ENCODE measurements at places on chromosomes 12 and 14.

DNA sequence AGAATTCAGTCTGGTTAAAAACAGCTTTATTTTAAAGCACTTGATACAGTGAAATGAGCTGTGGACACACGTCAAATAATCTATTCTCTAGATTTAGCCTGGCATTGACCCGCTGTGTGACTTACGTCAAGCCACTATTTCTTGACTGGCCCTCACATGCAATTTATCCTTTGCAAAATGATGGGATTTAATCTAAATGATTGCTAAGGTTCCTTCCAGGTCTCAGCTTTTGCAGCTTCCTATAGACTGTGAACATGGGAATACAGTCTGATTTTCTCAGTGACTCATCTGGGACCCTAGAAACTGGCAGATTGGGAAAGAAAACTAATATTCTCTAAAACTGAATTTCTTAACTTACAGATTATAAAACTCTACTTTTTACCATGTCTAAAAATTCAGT lies 409.1 kb downstream of the RAD51B start:
- DNase-seq: no peak

DNA sequence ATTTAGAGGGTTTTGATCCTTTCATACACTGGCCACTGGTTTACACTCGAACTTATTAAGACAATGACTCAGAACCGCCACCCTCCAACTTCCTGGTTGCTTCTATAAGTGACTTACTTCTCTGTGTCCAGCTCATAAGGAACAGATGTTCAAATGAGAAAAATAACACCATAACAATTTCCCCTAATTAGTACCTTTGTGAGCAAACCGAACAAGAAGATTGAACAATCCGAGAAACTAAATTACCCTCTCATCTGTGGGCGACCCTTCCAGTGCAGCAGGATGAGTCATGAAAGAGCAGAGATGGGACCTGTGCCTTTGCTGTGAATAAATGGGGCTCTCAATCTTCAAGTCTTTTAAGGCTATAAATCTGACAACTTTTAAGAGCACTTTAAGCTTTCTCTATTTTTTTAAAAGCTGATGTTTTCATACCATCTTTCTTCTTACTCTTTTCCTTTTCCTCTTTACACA lies 146.8 kb upstream of the RASSF8 start:
- peak; percentile 58 for DNase-seq

DNA sequence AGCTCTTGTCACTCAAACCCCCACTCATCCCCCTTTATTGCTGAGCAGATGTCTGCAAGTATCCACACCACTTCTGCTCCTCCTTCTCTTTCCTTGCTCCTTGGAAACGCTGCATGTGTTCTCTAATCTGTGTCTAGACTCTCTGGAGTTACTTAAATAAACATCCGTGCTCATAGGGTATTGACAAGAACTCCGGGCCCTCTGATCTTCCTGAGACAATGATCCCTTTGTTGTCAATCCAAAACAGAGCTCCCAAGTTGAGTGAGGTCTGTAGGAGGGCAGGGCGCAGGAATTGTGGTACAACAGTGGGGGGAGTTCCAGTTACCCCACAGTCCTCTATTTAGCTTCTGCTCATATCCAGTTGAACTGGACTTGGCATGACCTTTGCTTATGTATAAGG lies 489.0 kb downstream of the SNAPC1 start:
- no peak for DNase-seq

DNA sequence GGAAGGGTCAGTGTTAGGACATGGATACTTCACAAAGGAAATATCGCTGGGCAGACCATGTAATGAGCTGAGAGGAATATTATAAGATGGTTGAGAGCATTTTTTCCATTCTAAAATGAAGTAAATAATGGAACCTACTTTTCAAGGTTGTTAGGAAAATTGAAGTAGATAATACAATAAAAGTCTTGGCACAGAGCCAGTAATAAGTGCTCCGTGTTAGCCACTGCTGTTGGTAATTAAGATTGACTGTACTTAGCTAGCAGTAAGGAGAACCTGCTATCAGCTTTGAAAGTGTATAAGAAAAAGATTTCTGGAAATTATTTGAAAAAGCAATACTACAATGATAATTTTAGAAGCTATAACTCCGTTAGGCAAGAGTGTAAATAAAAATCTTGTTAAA lies 77.6 kb downstream of the SCAF11 start:
- no peak for DNase-seq

GRCh38 chr14:36981832-36982529 lies 190.4 kb downstream of the SLC25A21 start:
- no peak for DNase-seq

DNA sequence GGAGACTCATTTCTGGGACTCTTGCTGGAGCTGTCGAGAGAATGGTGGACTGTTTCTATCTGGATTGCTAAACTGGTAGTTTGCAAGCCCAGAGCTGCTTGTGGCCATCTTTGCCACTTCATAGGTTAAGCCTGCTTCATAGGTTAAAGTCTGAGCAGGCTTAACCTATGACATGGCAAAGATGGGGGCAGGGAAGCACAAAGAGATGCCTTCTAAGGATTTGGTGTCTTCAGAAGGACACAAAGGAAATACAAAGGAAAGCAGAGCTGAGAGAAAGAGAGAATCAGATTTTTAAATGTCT lies 78.4 kb upstream of the MAX start:
- DNase-seq: no peak

DNA sequence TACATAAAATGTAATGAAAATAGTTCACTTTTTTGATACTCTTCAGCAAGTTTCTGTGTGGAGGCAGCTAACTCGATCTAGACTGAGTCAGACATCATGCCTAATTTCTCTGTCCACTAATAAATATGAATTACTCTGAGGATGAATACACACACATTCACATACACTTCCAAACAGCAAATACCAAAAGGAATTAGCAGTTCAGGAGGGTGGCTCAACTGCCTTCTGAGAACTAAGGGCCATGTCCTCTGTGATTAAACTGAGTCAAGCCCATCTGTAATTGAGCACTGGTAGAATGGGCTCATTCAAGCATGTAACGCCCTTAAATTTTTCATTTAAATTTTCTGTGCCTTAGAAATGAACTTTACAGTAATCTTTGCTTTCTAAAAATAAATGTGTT lies 242.5 kb downstream of the AKAP6 start:
- DNase-seq: no peak

GRCh38 chr12:64729909-64730587 lies 29.2 kb downstream of the GNS start:
- DNase-seq: no peak

DNA sequence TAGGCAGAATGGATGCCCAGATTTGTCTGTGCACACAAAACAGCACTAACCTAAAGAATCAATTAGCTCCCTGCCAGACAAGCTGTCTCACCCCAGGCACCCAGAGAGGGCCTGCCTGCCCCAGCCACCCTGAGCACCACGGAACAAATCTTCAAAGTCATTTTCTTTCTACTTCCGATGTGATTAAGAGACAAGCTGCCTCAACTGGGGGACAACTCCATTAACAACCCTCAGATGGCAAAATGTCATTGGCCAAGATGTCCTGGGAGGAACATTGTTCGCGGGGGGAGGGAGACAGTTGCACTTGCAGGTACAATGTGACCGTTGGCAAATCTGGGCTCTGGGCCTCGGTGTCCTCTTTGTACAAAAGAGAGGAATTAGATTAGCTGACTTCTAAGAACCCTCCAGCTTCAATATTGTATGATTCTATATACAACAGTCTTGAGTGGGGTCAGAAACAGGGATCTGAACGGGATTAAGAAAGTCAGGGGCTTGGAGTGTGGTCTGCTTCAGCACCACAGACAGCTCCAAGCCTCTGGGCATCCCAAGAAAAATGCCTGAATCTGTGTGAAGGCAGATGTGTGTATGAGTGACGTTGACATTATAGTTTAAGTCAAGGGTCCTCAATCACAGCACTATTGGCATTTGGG lies 42.8 kb upstream of the CMKLR1 start:
- DNase-seq: peak; percentile 33

DNA sequence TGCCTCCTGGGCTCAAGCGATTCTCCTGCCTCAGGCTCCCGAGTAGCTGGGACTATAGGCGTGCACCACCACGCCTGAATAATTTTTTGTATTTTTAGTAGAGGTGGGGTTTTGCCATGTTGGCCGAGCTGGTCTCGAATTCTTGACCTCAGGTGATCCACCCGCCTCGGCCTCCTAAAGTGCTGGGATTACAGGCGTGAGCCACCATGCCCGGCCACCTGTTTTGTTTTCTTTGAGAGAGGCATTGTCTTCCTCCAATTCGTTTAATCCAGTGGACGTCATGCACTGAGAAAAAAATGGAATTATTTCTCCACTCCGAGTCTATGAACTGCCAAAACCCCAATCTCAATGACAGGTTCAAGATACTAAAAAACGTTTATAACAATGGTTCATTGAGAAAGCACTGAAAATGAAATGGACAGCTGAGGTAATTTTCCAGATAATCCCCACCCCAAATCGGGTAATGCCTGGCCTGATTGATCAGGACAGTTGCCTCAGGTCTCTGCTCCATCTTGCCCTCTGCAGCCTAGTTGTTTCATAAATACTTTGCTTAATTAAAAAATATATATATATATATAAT lies 132.7 kb upstream of the PARP11 start:
- DNase-seq: no peak

DNA sequence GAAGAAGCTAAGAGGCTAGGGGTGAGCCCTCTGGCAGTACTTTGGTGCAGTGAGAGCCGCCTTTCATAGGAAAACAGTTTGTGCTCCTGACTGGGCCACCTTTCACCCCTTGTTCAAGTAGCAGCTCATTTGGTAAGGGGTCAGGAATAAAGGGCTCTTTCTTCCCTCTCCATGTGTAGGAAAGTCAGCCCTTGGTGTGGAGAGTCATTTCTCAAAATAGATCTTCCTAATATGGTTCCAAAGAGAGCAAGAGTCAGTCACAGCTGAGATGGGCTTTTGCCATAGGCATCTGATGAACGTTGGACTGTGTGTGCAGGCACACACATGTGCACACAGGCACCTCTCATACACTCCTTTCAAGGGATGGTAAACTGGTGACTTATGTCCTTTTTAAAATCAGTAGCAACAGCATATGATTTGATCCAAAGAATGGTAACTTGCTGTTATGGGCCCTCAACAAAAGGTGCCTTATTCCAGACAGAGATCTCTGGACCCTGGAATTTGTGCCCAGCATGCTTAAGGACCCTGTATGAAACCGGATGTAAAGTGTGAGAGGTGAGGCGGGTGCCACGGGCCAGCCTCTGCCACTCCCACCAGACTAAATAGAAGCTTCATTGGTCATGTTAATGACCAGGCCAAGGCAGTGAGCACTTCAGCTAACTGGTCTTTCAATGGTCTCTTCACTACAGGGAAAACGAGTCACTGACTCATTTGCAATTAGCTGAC lies 16.7 kb upstream of the RIC8B start:
- no peak for DNase-seq

DNA sequence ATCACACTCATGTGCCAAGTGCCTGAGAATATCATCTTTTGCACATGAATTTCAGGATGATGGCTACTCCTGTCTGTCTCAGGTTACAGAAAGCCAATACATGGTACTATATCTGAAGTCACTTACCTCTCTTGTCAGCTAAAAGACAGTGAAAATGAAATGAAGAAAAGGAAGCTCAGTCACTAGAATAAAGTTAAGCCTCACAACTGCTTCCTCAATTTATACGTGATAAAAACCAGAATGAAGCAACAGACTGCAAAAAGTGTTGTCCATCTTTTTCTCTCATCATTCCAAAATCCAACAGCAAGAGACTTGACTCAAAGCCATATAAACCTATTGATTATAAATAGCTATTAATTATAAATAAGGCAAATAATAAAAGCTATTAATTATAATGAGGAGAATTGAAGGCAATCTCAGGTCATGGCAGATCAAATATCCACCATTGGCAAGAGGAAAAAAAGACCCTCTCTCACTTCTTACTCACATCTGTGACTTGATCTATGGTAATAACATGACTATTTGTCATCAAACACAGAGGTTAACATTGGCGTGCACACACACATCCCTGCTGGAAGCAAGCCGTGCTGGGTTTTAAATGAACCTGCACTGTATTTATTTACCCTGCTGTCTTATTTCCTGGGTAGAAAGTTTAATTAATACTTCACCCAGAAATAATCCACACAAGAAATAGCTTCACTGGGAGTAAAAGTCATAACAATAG lies 10.0 kb downstream of the NIN start:
- no peak for DNase-seq

- DNase-seq: no peak
Measured at GRCh38 chr12:7207866-7208625, 18.6 kb downstream of the PEX5 start.

- DNase-seq: no peak
Measured at GRCh38 chr14:101506211-101506925, 54.9 kb upstream of the DIO3 start.

DNA sequence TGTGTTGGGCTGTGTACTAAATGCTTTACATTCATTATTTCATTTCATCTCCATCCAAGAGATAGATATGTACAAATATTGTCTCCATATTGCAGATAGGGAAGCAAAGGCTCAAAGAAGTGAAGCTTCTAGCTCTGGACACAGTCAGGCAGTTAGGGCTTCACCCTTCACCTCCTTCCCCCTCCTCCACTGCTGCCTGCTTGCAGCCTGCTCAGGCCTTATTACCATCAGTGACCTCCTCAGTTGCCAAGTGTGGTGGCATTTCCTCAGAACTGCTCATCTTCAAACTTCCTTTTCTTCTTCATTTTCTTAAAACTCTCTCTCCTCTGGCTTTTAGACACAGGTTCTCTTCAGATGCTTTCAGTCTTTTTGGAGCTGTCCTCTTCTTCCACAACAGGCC lies 4.7 kb upstream of the GPATCH2L start:
- no peak for DNase-seq

DNA sequence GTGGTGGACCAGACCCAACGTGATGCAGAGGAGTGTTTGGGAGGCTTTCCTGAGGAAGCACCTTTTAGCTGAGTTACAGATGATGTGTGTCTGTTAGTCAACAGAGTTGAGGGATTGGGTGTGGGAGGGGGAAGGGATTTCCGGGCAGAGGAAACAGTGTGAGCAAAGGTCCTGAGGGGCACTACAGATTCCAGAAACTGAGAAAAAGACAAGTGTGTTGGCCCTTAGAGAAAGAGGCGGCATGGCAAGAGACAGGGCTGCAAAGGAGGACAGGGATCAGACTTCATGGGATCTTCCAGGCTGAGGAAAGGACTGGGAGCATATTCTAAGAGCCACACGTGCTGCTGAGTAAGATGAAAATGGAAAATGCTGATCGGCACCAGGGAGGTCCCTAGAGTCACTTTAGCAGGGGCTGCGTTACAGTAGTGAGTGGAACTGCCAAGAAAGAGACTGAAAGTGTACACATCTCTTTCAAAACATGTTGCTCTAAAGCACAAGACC lies 9.4 kb upstream of the RPS6KL1 start:
- DNase-seq: no peak

DNA sequence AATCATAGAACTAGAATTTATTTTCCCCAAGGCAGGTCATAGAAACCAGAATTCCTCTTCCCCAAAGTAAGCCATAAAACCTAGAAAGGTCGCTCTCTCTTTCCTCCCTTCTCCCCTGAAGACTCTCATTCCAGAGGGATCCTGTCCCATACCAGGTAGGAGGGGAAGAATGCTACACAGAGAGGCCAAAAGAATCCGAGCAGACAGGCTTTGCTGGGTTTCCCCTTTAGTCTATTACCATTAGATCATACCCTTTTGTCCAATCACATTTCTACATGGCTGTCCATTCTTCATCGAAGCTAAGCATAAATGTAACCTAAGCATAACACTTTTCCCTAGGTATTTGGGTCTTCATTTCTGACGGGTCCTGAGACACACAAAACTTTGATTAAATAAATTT lies 204.5 kb downstream of the SPTSSA start:
- no peak for DNase-seq

All from umbilical cord (tissue), 2 donors.